ENCODE measurements at places on chromosomes 7 and 10.

DNA sequence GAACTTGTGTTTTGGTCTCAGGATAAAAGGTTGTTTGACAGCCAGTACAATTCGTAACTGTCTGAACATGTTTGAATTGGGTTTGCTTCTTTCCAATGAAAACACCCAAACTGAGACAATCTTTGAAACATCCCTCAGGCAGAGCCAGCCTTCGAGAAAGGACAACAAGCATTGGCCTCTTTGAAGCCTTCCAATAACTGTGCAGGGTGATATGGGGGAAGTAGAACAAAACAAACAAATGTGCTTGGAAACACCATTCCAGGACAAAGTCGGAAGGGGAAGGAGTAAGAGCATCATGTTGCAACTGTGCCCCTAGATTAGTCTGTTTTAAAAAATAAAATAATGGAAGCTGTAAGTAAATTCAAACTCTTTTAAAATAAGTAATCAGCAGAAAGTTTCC lies 39.5 kb downstream of the IL2RA start:
- no peak for DNase-seq

DNA sequence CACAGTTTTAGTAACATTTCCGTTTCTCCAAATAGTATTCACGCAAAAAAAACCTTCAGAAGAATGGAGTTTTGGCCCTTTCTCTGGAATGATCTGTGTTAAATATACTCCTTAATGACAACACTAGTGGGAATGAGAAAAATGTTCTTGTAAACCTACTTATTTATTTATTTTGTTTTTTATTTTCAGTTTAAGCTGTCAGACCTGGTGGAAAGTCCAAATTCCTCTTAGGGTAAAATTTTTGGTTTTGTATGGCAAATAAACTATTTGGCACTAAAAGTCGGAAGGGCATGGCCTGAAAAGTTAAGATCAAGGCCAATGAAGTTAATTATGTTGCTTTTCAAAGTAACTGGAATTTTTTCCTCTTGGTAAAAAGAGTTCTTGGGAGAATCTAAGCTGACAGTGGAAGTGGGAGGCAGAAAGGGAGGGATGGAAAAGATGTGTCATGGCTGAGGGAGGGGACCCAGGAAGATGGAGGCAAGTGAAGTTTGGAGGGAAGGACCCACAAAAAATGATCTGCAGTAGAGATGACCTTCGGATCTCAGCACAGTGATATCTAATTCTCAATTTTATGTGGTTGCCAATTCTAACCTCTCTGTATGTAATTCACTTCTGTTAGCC lies 33.5 kb upstream of the VPS41 start:
- no peak for DNase-seq

DNA sequence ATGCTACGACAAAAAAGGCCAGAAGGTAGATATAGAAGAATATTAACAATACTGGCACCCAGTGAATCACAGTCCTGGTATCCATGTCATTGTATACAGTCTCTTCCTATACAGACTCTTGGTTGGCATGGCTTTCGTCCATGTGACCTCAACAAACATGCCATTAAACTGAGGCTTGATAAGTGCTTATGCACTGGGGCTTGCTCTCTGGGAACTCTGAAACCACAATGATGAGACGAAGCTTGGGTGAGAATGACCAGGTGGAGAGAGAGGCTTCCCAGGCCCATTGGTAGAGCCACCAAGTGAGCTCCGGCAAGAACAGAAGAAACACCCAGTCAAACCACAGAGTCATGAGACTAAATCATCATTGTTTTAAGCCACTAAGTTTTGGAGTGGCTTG lies 33.2 kb downstream of the PNPLA8 start:
- no peak for DNase-seq

DNA sequence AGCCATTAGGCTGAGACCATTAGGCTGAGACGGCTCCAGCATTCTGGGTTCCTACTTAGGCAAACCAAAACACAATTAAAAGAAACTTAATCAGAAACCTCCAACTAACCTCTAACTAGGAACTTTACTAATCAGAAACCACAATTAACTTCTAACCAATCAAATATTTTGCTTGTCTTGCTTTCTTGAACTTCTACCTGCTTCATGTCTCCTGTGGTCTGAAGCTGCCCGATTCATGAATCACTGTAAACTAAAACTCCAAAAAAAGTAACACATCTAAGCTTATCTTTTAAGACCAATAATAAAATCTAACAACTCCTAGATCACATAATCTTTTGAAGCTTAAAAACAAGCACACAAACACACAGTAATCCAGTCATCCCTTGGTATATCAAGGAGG lies 76.1 kb downstream of the PDSS1 start:
- no peak for DNase-seq

GRCh38 chr10:3850999-3851937 lies 66.3 kb upstream of the KLF6 start:
- no peak for DNase-seq

DNA sequence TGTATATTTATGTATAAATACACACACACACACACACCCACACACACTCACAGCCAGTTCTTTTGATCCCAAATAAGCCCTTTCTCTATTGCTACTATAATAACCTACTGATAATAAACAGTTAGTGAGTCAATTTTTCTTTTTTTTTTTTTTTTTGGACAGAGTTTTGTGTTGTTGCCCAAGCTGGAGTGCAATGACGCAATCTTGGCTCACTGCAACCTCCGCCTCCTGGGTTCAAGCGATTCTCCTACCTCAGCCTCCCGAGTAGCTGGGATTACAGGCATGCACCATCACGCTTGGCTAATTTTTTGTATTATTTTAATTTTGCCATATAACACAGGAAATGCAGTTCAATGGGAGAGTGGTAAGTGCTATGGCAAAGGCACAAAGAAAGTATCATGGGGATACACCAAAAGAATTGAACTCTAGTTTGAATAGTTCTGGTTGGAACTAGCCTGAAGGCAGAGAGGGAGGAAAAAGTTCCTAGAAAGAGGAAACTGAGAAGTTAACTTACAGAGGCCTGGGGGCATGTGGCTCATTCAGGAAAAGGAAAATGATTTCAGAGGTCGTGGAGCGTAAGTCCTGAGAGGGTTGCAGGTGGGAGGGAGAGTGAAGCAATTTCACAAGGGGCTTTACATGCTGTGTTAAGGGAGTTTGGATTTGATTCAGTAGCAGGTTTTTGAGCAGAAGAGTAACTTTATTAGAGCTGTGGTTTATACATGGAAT lies 44.4 kb upstream of the JCAD start:
- DNase-seq: no peak

- no peak for DNase-seq
Observed at GRCh38 chr10:78731675-78732074, 337.1 kb upstream of the ZMIZ1 start.

- DNase-seq: no peak
Observed at GRCh38 chr10:32232378-32232777, 114.6 kb downstream of the EPC1 start.

GRCh38 chr10:112361951-112362751 lies 11.8 kb upstream of the ACSL5 start:
- no peak for DNase-seq

DNA sequence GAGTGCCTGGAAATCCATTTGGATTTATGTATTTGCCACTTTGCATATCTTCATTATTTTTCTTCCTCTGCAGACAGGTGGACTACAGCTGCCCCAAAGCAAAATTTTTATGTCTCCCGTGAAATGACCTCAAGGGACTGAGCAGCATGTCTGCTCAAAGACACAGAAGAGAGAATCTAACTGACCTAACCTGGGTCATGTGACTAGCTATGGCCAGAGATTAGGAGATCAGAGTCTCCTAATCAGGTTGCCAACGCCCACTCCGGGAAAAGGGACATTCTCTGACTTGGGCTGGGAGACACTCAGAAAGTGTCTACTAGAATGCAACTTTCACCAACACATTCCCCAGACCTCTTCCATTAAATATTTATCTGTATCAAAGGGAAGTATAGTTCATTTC lies 2.5 kb upstream of the BAMBI start:
- no peak for DNase-seq

GRCh38 chr10:55320187-55320700 lies 519.2 kb upstream of the PCDH15 start:
- no peak for DNase-seq

GRCh38 chr7:133773601-133774000 lies 353.5 kb upstream of the LRGUK start:
- DNase-seq: no peak

DNA sequence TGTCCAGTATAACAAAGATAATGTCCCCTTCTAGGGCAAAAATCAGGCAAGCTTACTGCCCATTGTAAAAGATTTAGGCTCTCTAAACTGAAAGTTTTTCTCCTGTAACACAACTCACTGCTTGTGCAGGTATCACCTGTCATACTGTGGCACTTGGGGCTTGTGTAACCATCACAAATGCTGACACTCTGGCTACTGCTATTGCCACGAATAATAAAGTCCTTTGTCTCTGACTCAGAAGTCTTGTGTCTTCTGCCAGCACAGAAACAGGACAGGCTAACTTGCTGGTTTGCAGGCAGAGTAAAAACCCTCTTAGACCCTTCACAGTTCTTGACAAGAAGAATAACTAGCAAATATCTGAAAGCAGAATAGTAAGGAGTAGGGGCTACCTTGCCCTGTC lies 273.9 kb downstream of the RPS24 start:
- no peak for DNase-seq

- no peak for DNase-seq
Observed at GRCh38 chr10:71995887-71996575, 31.8 kb downstream of the CHST3 start.

GRCh38 chr10:6045314-6045848 lies 16.8 kb downstream of the IL2RA start:
- no peak for DNase-seq

All from activated T-cell treated with anti-CD3 and anti-CD28 coated beads for 1 hour (primary cell).